ENCODE measurements at places on chromosomes 3 and 15. TPM values are rescaled to one million over a fixed set of nuclear protein-coding genes. Genes with fewer than 3 reads are reported as not detected.

DNA sequence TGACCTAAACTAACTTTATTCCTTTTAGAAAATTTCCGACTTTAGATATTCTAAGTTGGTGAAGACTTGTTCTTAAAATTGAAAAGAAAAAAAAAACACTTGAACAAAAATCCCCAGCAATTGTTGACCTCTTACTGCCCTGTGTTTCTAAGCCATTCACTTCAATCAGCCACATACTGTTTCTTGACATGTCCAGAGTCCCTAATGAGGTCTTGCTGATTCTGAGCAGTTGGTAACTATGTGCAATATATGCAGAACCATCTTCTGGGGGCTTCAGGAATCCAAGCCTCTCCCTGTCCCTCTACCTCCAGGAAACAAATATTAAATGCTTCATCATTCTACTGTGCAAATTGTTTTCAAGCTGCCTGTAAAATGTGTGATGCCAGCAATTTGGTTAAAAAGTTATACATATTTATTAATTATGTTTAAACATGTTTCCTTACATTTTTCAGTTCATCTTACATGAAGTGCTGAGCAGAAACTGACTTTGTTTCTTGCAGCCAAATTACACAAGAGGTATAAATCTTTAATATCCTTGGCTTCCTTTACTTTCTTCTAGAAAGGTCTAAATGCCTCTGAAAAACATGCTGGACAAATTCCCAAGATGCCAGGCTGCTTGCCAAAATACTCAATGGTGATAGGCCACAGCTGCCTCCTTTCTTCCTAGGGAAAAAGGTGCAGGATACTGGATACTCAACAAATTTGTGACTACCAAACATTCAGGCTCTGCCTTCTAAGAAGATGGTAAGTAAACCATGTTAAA, 19.8 kb upstream of the GYG1 start:
- no peak for DNase-seq

DNA sequence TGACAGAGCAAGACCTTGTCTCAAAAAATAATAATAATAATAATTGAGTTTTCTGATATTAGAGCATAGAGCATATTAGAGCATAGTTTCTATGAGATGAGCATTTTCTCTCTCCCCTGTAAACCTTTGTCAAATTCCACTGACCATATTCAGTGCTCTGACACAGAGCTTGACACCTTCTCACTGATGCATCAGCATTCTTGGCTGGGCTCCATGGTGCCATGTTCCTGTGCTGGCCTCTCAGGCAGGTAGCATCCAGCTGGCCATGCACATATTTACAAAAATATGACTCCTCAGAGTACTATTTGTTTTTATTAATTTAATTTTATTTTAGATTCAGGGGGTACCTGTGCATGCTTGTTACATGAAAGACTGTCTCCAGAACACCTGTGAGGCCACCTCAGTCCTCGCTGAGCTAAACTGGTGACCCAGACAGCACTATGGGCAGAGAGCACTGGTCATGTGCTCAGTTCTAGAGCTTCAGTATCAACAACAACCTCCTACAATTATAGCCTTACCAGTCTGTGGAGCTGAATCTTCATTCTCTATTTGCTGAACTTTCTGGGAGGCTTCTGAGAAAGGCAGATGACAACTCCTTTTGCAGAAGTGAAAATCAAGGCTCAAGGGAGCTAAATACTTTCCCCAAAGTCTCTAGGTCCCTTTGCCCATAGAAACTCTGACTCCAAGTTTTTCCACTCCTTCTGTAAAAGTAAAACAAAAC, 21.6 kb upstream of the SLC28A2 start:
- no peak for DNase-seq

GRCh38 chr3:43378066-43378935, 92.0 kb downstream of the SNRK start:
- DNase-seq = no peak

- no peak for DNase-seq
These were observed 51.0 kb upstream of the ATOSA start for GRCh38 chr15:52730173-52730572.

GRCh38 chr3:46566040-46566641, at the start of gene LRRC2:
LRRC2 (minus strand) TSS chr3:46566302; CDS start chr3:46551591, 14,711 bp downstream.
- DNase-seq = peak; percentile 70

GRCh38 chr3:69388241-69388640, 2.4 kb upstream of the FRMD4B start:
- no peak for DNase-seq

DNA sequence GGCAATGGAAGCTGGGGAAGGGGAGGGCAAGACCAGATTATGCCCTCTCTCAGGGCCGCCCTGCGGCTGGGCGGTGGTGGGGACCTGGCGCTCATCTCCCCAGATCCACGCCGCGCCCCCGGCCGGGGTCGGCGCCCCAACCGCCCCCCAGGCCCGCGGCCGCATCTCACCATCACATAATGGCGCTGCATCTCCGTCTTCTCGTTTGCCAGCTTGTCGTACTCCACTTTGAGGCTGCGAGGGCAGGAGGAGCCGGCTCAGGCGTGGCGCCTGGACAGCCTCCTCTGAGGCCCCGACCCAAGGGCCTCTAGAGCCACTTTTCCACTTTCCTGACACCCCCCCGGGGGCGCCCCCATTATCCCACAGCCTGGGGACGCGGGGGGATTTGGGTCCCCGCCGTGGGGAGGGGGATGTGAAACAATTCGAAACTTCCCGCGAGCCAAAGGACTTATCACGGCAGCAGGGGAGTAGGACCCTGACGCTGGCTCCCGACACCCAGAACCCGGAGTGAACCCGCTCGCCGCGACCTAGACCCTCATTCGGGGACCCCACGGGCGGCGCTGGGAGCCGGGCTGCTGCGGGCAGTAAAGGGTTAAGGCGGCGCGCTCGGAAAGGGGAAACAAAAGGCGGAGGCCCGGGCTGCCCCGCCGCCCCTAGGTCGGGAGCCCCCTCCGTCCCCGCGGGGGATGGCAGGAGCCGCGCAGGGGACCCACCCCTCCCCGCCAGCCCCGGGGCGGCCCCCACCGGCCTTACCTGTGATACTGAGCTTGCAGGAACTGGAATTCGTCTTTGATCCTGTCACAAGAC, 2.1 kb downstream of the TLE3 start:
- no peak for DNase-seq

DNA sequence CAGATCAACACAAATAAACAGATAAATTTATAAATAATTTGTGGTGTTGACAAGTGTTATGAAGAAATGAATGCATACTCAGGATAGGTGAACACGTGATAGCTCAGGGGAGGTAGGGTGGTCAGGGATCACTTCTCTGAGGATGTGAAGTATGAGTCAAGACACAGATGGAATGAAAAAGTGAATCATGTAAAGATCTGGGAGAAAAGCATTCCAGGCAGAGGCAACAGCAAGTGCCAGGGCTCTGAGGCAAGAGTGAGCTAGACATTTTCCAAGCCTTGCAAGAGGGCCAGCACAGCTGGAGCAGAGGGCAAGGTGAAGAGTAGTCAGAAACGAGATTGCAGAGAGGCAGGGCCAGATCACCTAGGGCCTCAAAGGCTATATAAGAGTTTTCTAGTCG, 177.8 kb downstream of the WNT5A start:
- DNase-seq = no peak

DNA sequence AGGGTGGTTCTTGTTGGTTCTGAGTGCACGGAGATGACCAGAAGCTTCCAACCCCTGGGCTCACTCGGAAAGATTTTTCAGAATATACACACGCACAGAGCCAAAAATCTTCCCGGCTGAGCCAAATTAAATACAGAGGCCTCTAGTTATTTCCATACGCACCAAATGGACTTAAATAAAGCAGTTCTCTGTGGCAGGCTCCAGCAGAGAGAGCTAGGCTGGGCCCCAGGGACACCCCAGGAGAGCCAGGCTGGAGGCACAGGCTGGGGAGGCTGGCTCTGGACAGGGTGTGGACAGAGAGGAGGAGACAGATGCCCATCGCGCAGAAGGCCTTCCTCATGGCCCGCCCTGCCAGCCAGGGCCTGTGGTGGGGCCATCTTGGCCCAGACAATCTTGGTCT, 115.9 kb downstream of the IQSEC1 start:
- no peak for DNase-seq

DNA sequence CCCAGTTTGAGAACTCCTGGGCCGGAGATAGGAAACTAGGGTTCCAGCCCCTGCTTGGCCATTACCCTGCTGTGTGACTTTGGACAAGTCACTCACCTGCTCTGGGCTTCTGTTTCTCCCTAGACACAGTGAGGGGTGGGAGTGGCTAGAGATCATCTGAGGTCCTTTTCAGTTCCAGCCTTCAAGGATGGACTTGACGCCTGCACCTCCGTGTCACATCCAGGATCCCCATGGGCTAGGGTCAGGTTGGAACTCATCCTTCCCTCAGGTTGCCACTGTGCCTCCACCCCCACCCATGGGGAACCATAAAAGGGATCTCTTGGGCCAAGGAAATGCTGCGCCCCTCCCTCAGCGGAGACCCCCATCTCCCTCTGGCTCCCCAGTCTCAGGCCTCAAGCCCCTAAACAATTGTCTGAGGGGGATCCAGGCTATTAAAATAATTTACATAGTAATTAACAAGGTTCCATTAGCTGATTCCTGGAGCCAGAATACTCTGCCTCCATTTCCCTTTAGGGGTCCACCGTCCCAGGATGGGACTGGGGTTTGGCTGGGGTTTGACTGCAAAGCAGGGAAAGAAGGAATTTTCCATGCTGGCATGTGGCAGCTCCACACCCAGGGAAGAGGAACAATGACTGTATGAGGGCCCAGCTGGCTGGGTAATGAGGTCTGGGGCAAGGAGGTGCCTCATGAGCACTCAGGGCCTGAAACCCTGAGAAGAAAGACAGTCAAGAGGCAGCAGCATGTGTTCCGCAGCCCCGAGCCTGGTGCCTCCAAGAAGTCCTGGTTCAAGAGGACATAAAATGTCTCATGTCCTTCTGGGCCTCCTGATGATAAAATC, 177.7 kb downstream of the SMAD6 start:
- no peak for DNase-seq

GRCh38 chr3:19070325-19070724, 78.0 kb upstream of the KCNH8 start:
- DNase-seq = no peak

GABRB3 gene
- polyA plus RNA-seq = not detected

SCG5 gene
- polyA plus RNA-seq = 8.6 TPM

FSIP1 gene
- polyA plus RNA-seq = 0.31 TPM

MKRN2 gene
- polyA plus RNA-seq = 33.7 TPM

FHIT gene
- 5.5 TPM for polyA plus RNA-seq
